Renal cortex interstitium (tissue), 15 donors: ENCODE measurements at places on chromosomes 1 and 21. TPM values are rescaled to one million over a fixed set of nuclear protein-coding genes. Genes with fewer than 3 reads are reported as not detected.
A peak's percentile ranks its signal among the peaks of the same experiment; 100 is the strongest.

GRCh38 chr1:222817529-222817928 is 2.7 kb downstream of the DISP1 start:
- no peak for DNase-seq

DNA sequence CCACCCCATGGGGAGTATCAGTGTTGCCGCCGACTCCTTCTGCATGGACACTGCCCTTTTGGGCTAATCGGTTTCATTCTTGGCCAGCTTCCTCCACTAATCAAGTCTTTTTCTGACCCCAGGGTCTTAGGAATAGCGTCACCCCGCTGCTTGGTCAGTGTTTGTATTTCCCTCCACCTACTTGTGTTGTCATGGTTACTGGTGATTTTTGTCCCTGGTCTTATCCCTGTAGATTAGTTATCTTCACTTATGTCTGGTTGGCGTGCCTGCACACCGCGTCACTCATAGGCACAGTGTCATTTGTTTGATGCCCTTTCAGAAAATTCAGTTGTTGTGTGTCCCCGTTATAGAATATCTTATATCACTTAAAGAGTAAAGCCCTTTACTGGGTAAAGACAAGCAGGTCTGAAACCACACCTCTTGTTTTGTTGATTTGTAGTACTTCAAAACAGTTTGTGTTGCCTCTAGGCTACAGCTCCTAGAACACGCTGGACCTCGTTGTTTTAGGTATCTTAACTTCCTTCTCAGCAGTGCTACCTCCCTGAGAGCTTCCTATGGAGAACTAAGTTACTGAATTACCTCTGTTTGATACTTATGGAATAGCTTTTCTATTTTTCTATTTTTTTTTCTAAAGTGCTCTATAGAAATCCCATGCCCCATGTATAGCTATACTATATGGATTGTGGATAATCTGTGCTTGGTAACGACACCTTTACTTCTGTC is 868 bp downstream of the PPP1R12B start:
- DNase-seq: peak; percentile 34

DNA sequence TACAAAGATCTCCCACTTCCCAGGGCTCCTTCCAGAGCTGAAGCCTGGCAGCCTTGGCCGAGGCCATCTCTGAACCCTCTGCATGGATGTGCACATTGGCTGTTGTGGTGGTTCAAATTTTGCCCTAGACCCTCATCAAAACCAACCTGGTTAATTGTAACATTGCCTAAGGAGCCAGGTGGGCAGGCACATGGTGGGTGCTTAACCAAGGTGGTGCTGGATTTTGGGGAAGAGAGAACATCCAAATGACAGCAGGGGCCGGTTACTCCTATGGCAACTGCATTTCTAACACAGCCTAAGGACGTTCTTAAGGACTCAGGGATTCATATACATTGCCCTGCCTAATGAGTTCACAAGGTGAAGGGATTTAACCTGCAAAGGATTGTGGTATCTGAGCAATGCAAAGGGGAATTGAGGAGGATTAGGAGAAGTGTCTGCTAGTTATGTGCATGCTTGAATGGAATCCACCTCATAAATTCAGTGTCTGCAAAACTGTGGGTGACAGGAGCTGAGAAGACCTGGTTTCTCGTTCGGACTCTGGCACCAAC is 10.3 kb downstream of the RUNX1 start:
- DNase-seq: no peak

DNA sequence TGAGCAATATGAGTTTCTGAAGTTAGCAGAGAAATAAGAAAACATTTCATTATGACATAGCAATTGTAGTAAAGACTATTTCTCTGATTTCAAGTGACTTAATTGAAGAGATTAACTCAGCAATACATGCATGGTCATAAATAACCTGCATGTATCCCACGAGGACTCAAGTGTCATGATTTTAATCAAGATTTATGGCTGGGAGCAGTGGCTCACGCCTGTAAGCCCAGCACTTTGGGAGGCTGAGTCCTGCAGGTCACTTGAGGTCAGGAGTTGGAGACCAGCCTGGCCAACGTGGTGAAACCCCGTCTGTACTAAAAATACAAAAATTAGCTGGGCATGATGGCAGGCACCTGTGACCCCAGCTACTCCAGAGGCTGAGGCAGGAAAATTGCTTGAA is 311.9 kb upstream of the PLD5 start:
- no peak for DNase-seq

- no peak for DNase-seq
Observed at GRCh38 chr1:184051138-184051484, 419 bp upstream of the TSEN15 start.

The LIN28A gene
- polyA plus RNA-seq: 0.03 TPM
